ENCODE measurements at places on chromosomes 4 and X.

GRCh38 chr4:115418635-115419396 lies 305.4 kb upstream of the NDST4 start:
- no peak for DNase-seq

DNA sequence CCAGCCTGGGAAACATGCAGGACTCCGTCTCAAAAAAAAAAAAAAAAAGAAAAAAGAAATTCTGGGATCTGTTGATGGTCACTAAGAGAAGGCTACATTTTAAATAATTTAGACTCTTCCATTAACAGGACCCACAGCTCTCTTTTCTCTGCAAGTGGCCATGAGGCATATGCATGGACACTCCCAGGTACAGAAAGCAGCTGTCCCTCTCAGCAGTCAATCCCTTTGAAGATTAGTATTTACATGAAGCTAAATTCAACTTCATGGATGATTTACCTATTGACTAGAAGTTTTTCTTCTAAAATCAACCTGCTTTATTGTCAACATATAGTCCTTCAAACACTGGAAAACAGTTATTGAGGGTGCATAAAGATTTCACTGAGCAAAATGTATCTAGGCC lies 139.9 kb downstream of the CPEB2 start:
- no peak for DNase-seq

DNA sequence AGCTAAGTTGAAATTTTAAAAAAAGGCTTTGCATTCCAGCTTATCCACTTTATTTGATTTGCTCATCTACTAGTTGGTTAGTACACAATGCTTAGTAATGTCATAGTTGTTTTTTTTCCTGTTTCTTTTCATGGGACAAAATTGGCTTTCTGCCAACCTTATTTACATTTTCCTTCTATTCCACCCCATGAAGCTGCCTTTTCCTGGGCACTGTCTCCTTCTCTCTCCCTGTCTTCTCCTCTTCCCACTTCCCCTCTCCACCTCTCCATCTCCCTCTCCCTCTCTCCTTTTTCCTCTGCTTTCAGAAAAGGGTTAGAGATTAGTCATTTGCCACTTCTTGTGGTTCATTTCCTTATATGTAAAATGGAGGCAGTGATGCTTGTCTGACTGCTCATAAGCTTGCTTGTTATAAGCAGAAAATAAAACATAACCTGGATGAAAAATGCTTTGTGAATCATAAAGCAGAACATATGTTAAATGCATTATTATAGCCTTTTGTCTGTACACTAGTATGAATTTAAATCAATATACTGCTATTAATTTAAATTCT lies 181.9 kb downstream of the CEP135 start:
- no peak for DNase-seq

DNA sequence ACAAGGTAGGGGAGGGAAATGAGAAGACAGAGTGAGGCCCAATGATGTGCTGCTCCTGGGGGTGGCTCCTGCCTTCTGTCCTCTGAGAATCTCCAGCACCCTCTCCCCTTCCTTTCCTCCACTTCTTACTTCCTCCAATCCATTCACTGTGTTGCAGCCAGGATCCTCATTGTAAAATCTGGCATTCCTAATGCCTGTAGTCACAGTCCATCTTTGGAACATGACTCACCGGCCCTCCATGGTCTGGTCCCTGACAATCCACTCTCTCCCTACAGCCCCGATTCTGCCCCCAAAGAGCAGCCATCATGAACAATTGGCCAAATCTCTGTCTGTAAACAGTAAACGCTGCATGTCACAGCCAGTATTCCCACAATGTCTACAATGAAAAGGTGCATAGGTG lies 72.9 kb downstream of the CLNK start:
- no peak for DNase-seq

GRCh38 chrX:131614241-131614640 lies 70.4 kb downstream of the OR13H1 start:
- no peak for DNase-seq

DNA sequence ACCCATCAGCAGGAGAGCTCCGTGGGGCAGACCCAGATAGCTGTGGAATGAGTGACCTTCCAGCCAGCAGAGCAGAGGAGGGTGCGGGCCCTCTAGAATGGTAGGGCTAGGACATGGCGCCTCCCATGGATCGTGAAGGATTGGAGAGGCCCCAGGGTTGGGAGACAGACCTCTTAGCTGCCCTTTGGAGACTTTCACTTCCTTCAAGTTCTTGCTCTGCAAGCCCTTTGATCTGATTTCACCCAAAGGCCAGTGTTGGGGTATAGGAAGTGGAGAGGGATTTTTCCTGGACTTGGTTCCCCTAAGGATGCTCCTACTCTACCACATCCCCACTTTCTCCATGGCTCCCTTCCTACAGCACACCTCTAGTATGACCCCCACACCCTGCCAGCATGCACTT lies 3.0 kb downstream of the SASH3 start:
- no peak for DNase-seq

- no peak for DNase-seq
Observed at GRCh38 chr4:154683956-154684681, 59.7 kb upstream of the LRAT start.
